ENCODE measurements at places on chromosomes 6 and 20.
A peak's percentile ranks its signal among the peaks of the same experiment; 100 is the strongest.

DNA sequence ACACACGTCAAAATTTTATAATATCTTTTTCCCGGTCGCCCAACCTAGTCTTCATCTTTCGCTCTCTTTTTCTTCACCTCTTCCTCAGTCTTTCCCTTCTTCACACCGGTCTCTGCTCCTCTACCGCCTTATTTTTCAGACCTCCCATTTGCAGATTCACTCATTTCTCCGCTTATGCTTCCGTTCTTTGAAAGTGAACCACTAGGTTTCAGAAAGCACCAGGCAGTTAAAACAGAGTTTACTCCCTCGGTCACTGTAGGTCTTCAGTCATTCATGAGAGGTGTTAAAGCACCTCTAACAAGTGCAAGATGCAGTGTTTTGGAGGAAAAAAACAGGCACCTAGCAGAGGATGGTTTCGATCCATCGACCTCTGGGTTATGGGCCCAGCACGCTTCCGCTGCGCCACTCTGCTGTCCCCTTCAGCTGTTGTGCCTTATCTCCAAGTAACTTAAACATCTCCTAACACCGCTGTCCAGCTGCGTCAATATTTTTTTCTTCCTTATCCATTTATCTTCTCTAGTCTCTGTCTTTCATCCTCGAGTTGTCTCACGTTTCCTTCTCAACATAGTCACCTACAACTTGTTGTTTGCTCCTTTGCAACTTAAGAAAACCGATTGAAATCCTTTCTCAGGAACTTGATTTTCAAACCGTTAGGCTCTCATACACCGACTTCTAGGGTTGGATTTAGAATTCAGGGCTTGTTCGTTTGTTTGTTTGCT lies 119.7 kb upstream of the ZNF184 start:
- peak; percentile 91 for DNase-seq

DNA sequence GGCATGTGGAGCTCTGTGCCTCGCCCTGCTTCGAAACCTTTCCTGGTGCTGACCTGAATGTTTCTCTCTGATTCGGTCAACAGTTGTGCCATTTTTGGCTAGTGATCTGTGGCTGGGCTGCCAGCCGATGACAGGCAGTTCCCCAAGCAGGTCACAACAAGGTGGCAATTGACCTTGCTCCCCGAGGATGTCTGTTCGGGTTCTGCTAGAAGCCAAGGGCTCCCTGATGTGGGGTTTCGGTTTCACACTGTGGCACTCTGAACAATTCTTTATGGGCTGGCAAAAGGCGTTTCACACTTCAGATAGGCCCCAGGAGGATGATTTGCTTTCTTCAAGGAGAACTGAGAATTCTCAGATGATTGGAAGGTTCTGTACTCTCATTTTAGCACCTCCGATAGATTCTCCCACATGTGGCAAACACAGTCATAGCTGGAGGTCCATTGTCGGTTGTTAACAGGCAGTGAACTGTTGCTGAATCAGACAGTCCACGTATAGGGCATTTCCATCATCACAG lies 135.6 kb downstream of the SLC24A3 start:
- no peak for DNase-seq

DNA sequence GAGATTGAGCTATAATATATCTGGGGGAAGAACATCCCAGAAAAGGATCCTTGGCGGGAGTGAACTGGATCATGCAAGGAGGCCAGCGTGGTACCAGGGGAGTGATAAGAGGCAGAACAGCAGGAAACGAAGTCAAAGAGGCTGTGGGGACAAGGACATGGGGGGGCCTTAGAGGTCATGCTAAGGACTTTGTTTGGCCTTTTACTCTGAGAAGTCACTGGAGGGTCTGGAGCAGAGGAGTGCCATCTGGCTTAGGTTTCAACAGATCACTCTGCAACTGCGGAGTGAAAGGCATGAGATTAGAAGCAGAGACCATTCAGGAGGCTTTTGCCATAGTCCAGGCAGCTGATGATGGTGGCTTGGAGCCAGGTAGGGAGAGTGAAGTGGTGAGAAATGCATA lies 24.3 kb downstream of the MRAP2 start:
- no peak for DNase-seq

DNA sequence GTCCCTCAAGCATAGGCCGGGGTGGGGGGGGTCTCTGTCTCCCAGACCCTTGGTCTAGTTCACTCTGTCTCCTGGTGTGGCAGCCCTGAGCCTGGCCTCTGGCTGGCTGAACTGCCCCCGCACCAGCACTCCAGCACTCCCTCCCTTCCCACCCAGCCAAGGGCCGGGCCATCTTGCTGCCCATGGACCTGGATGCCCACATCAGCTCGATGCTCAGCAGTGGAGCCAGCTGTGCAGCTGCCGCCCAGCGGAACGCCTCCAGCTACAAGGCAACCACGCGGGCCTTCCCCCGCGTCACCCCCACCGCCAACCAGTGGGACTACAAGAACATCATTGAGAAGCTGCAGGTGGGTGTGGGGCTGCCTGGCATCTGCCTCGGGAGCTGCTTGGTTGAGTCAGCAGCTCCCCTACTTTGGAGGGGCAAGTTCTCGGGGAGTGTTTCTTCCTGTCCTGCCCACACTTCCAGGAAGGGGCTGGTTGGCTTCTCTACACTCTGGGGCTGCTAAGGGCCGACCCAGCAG lies 28.4 kb downstream of the UQCC2 start:
- DNase-seq = no peak

DNA sequence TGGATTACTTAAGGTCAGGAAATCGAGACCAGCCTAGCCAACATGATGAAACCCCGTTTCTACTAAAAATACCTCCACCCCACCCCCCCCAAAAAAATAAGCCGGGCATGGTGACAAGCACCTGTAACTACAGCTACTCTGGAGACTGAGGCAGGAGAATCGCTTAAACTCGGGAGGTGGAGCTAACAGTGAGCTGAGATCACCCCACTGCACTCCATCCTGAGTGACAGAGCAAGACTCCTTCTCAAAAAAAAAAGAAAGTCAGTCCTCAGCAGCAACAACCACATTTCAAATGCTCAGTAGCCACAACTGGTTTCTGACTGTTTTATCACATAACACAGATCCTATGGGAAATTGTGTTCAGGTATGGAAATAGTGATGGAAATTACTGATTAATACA lies 135.3 kb downstream of the HFE start:
- no peak for DNase-seq
